Activated T-helper 2 cell treated with anti-CD3 and anti-CD28 coated beads, Interferon-gamma antibody, Interleukin-2, Interleukin-4, amounts not matched to agents 10 μg/mL and 5 μg/mL and 100 μg/mL, durations not matched to agents 14 hours and 24 hours and 36 hours (primary cell): ENCODE measurements at places on chromosomes 4 and X. TPM values are rescaled to one million over a fixed set of nuclear protein-coding genes. Genes with fewer than 3 reads are reported as not detected.

Gene HERC6
- 3.3 and 3.7 TPM in 2 replicates for total RNA-seq

Gene CSAG1
- total RNA-seq: not detected in 2 replicates

Gene SLITRK4
- total RNA-seq: not detected in 2 replicates

Gene GLRB
- total RNA-seq: not detected in 2 replicates

Gene VEGFC
- total RNA-seq: 0.11 TPM in 1 of 2 replicates, not detected in the other

Gene ABLIM2
- 0.32 and 0.60 TPM in 2 replicates for total RNA-seq

Gene FGA
- not detected in 2 replicates for total RNA-seq

Gene PNMA6A
- 0.87 and 1.5 TPM in 2 replicates for total RNA-seq

Gene MEPE
- not detected in 2 replicates for total RNA-seq

Gene EMD
- total RNA-seq: 95.6 and 98.8 TPM in 2 replicates

Gene GC
- total RNA-seq: not detected in 2 replicates

Gene DKC1
- total RNA-seq: 150 TPM in 2 replicates

Gene TKTL2
- total RNA-seq: not detected in 2 replicates

Gene TMEM150C
- not detected in 2 replicates for total RNA-seq

Gene SPOCK3
- not detected in 2 replicates for total RNA-seq

Gene NLGN4X
- 0.09 and 0.18 TPM in 2 replicates for total RNA-seq

Gene ARMCX1
- 0.82 and 1.1 TPM in 2 replicates for total RNA-seq

Gene GPRIN3
- 10.7 and 11.6 TPM in 2 replicates for total RNA-seq

Gene FAM47E
- total RNA-seq: not detected in 2 replicates

Gene PSAPL1
- total RNA-seq: not detected in 2 replicates

Gene PDCL2
- not detected in 2 replicates for total RNA-seq

Gene AKAP14
- total RNA-seq: not detected in 2 replicates

Gene NAP1L3
- 0.69 and 0.78 TPM in 2 replicates for total RNA-seq

Gene CCDC158
- total RNA-seq: not detected in 2 replicates

Gene MMRN1
- not detected in 2 replicates for total RNA-seq

Gene SAGE1
- total RNA-seq: not detected in 2 replicates

Gene MPP1
- total RNA-seq: 27.7 and 31.5 TPM in 2 replicates

Gene DGAT2L6
- total RNA-seq: not detected in 2 replicates

Gene ZNF732
- total RNA-seq: not detected in 2 replicates

Gene RADX
- 6.5 and 8.0 TPM in 2 replicates for total RNA-seq

Gene CFAP99
- total RNA-seq: not detected in 2 replicates

Gene DDX3X
- total RNA-seq: 250 and 251 TPM in 2 replicates

Gene KLHL34
- total RNA-seq: 0.23 TPM in 2 replicates

Gene POU3F4
- total RNA-seq: not detected in 2 replicates

Gene GPR143
- not detected in 2 replicates for total RNA-seq

Gene TMEM35A
- total RNA-seq: not detected in 2 replicates

Gene INTU
- not detected in 2 replicates for total RNA-seq

Gene MAGEA9B
- total RNA-seq: not detected in 2 replicates
